ENCODE measurements at places on chromosomes 2 and 18.

- DNase-seq = no peak
Observed at GRCh38 chr2:176285321-176285720, 16.1 kb downstream of the MTX2 start.

DNA sequence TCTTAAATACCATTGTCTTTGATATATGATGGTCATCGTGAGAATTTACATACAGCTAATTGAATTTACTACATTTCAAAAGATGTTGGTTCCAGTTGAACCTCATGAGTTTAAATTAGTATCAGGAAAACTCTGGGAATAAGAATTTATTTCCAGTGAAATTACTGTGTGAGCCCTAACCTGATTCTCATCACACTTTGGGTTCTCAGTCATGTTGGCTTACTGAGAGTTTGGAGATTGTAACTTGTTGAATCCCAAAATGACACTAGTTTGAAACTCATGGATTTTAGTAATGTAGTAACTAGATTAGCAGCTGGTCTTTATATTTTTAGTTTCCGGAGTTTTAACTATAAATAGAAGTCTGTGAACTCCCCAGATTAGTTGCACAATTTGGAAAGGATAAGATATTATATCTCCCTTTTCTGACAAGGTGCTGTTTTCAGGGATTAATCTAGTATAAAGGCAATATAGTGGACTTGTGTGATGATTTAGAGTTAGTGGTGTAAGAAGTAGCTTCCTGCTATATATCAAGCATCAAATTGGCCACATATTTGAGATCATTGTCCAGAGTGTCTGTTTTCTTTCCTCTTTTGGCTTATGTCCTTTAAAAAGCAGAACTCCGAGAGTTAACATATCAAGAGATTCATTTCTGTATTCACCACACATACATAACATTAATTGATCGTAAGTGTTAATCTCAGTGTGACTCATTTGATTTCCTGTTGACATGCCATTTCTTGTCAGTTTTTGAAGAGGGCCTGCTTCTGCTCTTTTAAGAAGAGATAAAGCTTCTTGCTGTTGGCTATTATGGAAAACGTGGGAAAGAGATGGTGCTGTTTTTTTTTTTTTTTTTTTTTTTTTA, 15.7 kb downstream of the NDUFV2 start:
- no peak for DNase-seq

GRCh38 chr18:32907648-32908423, 135.0 kb upstream of the KLHL14 start:
- no peak for DNase-seq

GRCh38 chr2:225667445-225667844, 267.9 kb downstream of the NYAP2 start:
- DNase-seq = no peak

All from NCI-H526 (cell line).